ENCODE measurements at places on chromosomes 3 and 15.

- DNase-seq = no peak
Measured at GRCh38 chr15:29568840-29569532, 253.3 kb downstream of the TJP1 start.

- DNase-seq = no peak
Measured at GRCh38 chr3:191997579-191998268, 536.8 kb downstream of the PYDC2 start.

- peak; percentile 61 for DNase-seq
Measured at GRCh38 chr3:51718547-51719409, 11.9 kb downstream of the GRM2 start.

DNA sequence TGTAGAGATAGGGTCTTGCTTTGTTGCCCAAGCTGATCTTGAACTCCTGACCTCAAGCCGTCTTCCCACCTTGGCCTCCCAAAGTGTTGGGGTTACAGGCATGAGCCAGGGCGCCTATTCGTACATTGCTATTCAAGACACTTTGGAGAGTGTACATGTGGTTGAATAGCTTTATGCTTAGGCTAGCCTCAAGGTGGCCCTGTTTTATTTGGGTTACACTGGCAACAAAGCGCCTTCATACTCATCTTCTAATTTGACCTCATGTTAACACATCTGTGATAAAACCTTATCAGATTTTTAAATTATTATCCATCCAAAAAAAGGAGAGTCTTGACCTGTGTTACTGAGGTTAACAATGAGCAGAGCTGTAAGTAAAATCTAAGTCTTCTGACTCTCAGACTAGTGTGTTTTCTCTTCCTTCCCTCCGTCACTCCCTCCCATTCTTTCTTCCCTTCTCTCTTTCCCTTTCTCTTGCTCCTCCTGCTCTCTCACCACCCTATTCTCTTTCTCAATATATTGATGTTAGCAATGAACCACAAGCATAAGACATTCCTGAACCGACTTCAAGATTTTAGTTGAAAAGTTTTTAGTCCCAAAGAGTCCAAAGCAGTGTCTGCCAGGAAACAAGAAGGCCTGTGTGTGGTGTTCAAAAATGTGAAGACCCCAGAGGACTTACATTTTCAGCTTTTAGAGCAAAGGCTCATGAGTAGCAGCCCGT, 603.7 kb upstream of the CFAP20DC start:
- DNase-seq = no peak

- DNase-seq = no peak
Measured at GRCh38 chr15:71666763-71667620, 143.4 kb upstream of the NR2E3 start.

DNA sequence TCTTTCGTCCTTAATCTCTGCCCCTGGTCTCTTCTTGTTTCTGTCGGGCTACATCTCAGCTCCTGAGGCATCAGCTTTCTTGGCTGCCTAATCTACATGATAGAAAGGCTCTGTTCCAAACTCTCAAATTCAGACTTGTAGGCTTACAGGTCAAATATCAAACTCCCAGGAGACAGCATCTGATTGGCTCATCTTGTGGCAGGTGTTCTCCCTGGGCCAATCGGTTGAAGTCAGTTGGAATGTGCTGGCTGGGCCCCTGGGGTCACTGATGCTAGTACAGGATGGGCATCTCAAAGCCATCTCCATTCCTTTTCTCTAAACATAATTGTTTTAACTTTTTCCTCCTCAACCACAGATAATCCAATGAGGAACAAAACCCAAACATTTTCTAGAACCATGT, 198.7 kb downstream of the CNTN3 start:
- no peak for DNase-seq

DNA sequence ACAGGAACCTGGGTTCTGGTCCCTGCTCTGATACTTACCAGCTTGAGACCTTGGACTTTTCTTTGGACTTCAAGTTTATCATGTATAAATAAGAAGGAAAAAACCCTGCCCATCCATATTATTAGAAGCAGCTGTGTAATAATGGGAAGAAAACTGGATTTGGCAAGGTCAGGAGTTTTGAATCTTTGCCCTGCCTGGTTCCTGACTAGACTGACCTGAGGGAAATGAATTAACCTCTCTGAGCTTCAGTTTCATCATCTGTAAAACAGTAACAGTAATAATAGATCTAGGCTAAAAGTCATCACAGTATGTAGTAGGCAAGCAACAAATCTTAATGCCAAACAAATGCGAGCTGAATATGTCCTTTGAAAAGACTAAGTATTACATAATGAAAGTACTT, 68.8 kb downstream of the FSIP1 start:
- DNase-seq = no peak

DNA sequence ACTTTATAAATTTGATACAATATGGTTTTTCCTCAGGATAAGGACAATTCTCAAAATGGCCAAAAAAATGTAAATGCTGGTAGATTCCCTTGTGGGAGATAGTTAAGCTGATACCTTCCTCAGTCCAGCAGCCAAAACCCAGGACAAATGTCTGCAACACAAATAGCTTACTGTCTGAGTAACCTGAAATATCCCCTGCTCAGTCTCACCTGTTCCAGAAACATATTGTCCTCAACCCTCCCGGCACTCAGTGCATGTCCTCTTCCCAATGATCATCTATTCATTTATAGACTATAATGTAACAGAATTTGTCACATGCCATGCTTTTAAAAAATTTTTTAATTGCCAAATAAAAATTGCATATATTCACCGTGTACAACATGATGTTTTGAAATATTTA, 12.2 kb downstream of the RBSN start:
- no peak for DNase-seq

GRCh38 chr15:60477916-60478565, 901 bp downstream of the ICE2 start:
- DNase-seq = no peak

DNA sequence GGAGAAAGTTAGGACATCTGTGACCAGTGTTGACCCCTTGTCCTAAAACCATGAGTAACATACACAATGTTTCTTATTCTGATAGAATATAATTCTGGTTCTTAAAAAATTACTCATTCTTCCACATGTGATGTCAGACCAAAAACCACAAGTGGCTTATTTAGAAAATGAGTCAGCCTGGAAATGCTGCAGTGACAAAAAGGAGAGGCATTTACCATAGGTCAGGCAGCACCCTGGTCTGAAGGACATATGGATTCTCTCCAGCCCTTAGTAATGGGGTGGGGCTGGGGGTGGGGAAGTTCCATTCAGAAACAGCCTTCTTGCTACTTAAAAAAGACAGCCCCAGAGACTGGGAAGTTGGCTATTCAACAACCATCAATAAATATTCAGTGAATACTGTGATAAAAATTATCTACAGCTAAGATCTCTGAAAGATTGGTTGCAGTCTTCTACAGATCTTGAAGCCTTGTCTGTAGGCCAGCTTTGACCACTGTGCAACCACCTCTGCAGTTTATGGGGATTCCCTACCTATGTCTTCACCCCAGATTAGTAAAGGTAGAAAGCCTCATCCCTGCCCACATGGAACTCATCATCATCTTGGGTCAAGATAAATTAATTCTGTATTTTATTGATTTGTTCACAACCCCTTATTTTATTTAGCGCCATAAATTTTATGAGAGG, 34.9 kb upstream of the TIMP4 start:
- DNase-seq = peak; percentile 77

- no peak for DNase-seq
Measured at GRCh38 chr3:67215690-67216089, 217.6 kb downstream of the KBTBD8 start.

GRCh38 chr15:89673165-89673512, 6.0 kb downstream of the PLIN1 start:
- peak; percentile 64 for DNase-seq

DNA sequence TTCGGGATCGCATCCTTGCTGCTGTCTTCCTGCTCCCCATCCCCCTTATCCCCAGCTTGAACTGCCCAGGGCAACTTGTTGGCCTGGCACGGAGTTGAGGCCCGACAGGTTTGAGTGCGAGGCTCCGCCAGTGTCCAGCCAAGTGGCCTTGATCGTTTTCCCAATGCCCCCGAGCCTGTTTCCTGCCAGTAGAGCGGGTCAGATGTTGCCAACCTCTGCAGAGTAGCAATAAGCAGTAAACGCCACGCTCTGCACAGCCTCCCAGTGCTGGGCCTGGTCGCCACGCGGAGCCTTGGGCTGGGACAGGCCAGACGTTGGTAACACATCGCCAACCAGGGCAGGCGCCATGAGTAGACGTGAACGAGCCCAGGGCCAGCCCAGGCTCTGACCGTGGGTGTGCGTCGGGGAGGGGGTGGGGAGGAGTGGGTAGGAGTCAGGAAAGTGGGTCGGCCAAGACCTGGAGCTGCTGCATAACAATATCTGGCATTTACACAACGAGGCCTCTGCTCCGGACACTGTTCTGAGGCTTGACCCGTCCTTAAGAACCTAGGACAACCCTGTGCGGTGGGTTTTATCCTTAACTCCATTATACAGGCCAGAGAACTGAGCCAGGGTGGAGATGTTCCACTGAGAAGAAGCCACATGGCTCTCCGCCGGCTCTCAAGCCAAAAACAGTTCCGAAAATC, 444 bp upstream of the ABHD14A start:
- DNase-seq = no peak

GRCh38 chr15:56917652-56918045, 795 bp upstream of the TCF12 start:
- DNase-seq = no peak

DNA sequence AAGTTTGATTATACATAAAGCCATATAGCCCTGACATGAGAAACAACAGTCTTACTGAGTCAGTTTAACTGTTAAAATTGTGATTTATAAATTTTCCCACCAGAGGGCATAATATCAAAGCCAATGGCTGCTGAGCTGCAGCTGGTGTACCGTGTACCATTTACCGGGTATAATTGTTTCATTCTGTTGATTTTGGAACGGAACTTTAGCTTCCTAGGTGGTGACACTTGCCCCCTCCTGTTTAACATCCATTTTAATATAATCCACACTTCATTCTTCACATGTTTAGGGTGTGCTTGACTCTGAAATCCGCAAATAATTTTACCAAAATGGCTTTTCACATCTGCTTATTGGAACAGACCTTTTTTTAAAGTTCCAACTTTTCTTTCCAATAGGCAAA, 72.8 kb downstream of the SLC9A9 start:
- DNase-seq = peak; percentile 56

- no peak for DNase-seq
Measured at GRCh38 chr15:85563328-85563727, 182.9 kb downstream of the AKAP13 start.

- DNase-seq = no peak
Measured at GRCh38 chr3:58236527-58237237, 910 bp upstream of the ABHD6 start.

- no peak for DNase-seq
Measured at GRCh38 chr3:116741467-116741866, 31.9 kb downstream of the TUSC7 start.

GRCh38 chr3:27310688-27311087, 58.5 kb downstream of the NEK10 start:
- DNase-seq = peak; percentile 37

GRCh38 chr3:161443921-161444693, 52.5 kb upstream of the OTOL1 start:
- no peak for DNase-seq

DNA sequence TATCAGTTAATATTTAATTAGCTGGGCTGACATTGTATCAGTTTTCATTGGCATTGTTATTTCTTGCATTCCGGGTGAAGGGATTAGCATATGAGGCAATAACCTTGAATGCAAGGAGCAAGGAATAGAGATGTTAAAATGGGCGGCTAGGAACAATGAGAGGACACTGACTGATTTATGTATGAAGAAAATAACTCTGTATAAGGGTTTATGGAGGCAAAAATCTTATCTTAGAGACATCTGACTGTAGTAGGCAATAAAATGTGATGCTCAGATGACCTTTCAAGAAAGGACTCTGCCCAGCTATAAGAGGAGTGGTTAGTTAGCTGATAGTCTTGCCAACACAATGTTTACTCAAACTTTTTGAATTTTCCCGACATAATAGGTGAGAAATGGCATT, 158.3 kb downstream of the EFHB start:
- no peak for DNase-seq

- DNase-seq = no peak
Measured at GRCh38 chr15:68979816-68980215, 34.7 kb upstream of the NOX5 start.

- no peak for DNase-seq
Measured at GRCh38 chr3:54008099-54008498, 114.3 kb upstream of the CACNA2D3 start.

DNA sequence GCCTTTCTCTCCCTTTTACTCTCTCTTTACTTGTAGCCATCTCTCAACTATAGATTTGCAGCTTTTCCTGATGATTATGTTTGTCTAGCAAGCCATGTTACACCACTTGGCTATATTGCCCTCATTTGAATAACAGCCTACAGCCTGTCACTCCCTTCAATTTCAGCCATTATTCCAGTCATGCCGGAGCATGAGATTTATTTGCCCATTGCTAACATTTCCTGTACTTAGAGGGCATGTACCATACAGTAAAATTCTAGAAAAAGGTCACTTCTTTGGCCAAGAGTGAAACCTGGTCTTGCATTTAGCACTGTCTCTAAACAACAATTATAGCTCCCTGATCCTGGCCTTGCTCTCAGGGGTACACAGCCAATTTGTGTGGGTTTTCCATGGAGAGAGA, 221.7 kb upstream of the TMC3 start:
- DNase-seq = no peak

GRCh38 chr3:126266291-126266840, 86.0 kb upstream of the ALDH1L1 start:
- no peak for DNase-seq

DNA sequence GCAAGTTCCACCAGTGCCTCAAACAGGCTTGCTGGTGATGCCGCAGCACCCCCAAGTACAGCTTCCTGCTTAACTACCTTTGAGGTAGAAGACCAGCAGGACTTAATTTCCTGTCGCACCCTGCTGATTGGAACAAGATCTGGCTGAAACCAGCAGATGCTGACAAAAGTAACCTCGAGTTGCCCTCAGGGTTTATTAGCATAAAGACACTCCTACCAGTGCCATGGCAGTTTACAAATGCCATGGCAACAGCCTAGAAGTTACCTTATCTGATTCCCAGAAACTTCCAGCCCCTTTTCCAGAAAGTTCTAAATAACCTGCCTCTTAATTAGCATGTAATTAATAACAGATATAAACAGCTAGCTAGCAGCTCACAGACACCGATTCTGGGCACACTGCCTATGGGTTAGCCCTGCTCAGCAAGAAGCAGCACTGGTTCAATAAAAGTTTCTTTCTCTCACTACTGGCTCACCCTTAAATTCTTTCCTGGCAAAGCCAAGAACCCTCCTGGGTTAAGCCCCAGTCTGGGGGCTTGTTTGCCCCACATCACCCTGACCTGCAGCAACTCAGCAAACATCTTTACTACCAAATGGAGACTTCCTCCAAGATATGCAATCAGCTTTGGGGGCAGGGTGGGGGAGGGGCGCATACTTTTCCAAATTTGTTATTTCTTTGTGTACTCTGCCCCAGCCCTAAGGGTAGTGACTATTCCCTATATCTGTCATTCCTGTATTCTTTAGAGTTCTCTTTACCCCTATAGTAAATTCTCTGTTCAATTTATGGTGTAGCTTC, 54.2 kb downstream of the MAP4 start:
- DNase-seq = peak; percentile 26

All from hematopoietic multipotent progenitor cell (in vitro differentiated cells).